Osteoblast (primary cell): ENCODE measurements at places on chromosomes 5 and 9.

- no peak for DNase-seq
These were observed 4.4 kb upstream of the SNX2 start for GRCh38 chr5:122770477-122770876.

DNA sequence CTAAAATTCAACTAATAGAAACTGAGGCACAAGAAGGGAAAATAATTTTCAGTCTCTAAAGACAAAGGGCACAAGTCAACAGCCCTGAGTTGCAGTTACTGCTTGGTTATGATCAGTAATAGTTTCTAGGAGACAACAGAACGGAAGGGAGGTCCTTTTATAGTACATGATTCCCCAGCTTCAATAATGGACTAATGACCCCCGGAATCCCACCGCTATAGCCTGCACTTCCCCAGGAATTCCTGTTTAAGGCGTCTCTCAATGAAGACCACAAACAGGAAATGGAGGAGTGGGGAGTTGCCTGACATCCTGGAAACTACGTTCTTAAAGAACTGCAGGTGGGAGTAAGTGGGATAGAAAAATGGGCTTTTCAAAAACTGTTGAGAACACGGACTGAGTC, 60.6 kb downstream of the DIAPH1 start:
- DNase-seq: no peak

GRCh38 chr5:134051305-134051704, 46.5 kb upstream of the VDAC1 start:
- DNase-seq: peak; percentile 25

- no peak for DNase-seq
These were observed 73.3 kb downstream of the FGF18 start for GRCh38 chr5:171492781-171493180.

DNA sequence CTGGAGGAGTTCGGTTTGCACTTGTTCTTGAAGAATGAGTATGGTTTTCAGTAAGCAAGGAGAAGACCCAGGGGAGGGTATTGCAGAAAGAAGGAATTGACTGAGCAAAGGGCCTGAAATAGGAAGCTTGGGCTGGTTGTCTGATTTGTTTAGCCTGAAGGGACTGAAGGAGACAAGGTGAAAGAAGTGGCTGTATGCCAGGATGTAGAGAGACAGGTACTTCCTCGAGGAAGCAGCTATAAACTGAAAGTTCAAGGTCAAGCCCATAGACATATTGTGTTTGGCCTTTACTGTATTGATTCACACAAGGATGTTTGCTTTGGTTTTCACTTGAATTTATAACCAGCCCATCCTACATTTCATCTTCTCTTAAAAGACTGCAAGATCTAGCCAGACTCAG, 183.1 kb downstream of the PALM2AKAP2 start:
- DNase-seq: no peak

- peak; percentile 73 for DNase-seq
These were observed 146.2 kb upstream of the RASA1 start for GRCh38 chr5:87121304-87122150.

- peak; percentile 88 for DNase-seq
These were observed 5.7 kb downstream of the RAPGEF1 start for GRCh38 chr9:131734165-131734610.

- DNase-seq: peak; percentile 46
These were observed 37.2 kb upstream of the KIF2A start for GRCh38 chr5:62268792-62269191.

- no peak for DNase-seq
These were observed 16.1 kb downstream of the FBP2 start for GRCh38 chr9:94577571-94577970.

DNA sequence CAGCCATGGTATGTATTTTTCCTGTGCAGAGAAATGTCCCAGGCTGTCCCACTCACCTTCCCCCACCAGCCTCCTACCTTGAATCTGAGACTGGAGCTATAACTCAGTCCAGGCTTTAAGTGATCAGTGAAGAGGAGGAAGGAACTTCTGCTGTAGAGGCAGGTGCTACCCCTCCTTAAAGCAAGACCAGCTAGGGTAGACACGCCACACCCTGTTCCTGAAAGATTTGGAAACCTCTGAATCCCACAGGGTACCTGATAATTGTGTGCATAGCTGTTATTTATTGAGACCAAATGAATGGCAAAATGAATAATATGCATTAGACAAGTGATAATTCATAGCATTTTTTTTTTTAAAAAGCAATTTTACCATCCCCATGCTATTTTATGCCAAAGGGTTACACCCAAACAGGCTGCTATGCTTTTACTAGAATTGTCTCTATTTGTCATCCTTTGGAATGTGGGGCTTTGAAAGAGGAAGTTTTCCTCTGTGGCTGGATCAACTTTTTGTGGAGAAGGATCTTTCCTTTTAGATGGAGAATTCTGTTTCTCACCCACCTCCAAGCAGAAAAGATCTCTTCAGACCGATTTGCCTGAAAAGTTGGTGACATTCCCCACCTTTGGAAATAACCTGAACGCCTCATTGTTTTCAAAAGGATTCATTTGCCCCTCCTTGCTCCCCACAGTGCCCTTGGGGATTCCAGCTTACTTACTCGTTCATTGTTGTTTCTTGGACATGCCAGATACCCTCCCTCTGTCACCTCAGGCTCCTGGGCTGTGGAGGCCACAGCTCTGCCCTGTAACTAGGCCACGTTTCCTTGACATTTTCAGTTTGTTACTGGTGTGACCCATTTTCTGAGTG, 248.7 kb downstream of the NR3C1 start:
- no peak for DNase-seq

DNA sequence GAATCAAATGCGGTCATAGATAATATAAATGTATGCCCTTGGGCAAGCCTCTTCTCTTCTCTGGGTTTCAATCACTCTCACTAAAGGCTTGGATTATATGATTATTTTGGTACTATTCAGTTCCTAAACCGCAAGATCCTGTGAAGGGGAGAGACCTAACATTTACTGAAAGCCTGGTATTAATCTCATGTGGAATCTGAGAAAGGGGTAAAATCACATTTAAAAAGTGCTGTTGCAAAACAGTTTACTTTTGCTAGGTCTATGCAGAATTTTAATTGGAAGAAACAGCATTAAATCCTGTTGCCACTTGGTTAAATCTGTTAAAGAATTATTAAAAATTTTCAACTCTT, 50.7 kb downstream of the SLC44A1 start:
- no peak for DNase-seq

- DNase-seq: no peak
These were observed 161.2 kb downstream of the GNA14 start for GRCh38 chr9:77486968-77487367.

DNA sequence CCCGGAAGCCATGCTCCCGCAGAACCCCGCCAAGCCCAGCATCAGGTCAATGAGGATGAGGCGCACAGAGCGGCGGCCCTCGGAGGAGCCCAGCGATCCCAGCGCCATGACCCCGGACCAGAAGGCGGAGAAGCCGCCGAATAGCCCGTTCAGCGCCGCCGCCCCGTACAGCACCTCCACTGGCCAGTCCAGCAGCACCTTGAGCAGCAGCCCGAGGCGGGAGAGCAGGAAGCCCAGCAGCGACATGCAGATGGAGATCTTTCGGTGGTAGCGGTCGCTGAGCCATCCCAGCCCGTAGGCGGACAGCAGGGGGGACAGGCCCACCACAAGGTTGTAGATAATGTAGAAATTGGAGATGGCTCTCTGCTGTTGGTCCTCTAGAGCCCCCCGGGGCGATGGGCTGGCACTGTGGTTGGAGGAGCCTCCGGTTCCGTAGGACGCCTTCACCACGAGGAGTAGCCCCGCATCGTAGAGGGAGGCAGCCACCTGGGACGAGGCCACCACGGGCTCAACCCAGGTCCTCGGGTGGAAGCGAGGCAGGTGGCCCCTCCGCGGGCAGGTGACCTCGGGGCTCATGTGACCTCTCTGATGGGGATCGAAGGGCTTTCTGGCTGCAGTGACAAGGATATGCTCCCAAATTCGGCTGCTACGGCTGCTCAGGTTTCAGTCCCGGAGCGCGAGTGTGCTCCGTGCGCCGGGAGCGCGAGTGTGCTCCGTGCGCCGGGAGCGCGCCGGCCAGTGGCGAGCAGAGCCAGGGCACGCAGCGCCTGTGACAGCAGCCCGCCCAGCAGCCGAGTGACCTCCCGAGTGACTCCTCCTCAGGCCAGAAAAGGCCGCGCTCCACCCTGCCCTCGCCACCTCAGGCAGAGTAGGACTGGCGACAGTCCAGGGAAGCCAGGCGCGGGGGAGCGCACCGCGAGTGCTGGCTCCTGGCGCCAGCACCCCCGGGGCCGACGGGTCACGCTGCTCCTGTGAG, at the start of gene SLC46A2:
Gene SLC46A2, minus strand, starts transcription at position 771 of the 976 bp plus-strand sequence. Its CDS starts 195 bp downstream, at position 576.
- DNase-seq: peak; percentile 71

DNA sequence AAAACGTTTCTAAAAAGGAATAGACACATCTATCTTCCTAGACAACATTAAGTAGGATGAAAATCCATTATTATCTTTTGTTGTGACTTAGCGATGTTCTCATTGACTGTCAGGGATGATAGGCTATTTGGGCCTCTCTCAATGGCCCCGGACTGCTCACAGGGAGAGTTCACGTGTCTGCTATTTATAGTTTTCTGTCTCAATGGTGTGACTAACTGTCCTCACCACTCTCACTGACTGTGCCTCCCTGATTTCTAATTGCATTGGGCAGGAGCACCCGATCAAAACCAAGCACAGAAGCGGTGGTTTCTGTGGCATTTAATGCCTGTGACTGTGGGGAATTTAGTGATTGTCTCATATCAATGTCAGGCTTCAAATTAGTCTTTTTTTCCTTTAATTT, 286.7 kb upstream of the KLF9 start:
- no peak for DNase-seq
